ENCODE measurements at places on chromosomes 5 and 9.

GRCh38 chr9:9563817-9564216 lies 1049.0 kb downstream of the PTPRD start:
- no peak for DNase-seq

- peak; percentile 57 for DNase-seq
Measured at GRCh38 chr9:104835161-104835560, 71.2 kb downstream of the NIPSNAP3B start.

DNA sequence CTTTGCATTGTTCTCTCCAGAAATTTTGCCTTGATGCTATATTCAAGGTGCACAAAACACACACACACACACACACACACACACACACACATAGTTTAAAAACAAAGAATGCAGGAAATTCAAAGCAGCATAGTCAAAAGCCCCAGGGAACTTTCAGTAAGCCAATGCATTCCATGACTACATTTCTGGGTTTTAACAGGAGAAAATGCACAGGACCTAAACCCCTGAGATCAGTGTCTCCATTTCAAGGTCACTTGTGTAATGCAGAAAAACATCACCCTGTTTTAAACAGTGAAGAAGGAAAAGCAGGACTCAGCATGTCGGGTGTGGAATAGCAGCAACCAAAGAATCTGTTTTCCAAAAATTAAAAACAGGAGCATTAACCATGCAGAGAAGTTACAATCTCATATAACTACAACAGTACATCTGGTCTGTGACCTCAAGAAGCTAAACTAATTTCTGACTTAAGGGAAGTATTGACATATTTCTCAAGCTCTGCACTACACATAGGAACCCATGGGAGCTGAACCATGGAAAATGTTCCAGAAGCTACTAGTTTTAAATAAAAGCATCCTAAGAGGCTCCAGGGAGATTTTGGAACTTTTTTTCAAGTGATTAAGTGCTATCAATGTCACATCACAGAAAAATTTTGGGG lies 296.7 kb downstream of the HINT1 start:
- no peak for DNase-seq

DNA sequence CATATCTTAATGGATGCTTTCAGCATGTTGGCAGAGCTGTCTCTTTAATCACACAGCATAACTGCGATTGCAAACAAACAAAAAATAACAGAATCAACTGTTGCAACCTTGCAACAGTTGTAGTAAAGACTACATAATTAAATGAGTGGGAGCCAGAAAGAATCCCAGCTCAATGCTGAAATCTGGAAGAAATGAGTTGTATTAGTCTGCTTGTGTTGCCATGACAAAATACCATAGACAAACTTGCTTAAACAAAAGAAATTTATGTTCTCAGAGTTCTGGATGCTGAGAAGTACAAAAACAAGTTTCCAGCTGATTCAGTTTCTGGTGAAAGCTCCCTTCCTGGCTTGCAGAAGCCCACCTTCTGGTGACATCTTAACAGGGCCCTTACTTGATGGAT lies 260.9 kb upstream of the TUSC1 start:
- DNase-seq: no peak

DNA sequence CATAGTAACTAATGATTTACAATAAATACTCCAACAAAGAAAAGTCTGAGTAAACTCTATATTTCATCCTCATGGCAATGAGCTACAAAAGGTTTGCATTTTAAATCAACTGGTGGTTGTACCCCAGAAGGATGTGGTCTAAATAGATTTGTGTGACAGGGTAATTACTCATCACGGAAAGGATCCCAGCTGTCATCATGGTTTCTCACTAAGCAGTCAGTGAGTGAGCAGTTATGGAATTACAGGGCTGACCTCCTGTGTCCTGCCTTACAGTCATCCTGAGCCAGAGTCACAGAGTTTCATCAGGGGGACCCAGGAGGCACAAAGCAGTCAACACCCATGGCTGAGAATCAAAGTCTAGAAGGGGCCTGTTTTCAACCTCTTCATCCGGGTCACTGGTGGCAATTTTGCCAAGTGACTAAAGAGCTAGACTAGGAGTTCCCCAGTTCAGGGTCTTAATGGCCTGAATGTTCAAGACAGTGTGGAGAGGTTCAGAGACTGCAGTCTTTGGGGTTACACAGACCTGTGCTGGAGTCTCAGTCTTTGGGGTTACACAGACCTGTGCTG lies 210.7 kb upstream of the SLC24A2 start:
- DNase-seq: no peak

DNA sequence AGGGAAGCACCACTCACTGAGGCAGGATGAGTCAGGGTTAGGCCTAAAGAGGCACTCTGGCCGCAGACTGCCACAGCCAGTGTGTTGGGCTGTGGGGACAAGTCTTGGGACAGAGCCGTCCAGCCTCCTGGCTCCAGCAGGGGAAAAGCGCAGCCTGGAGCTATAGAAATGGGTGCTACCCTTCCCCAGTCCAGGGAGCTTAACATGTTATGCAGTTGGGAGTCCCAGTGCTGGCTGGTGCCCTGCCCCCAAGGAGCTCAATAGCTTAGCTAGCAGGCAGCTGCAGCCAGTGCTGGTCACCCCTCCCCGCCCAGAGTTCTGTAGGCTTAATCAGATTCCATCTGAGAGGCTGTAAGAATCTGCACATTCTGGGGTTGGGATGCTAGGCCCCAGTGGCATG lies 399.6 kb upstream of the TUSC1 start:
- DNase-seq: no peak

DNA sequence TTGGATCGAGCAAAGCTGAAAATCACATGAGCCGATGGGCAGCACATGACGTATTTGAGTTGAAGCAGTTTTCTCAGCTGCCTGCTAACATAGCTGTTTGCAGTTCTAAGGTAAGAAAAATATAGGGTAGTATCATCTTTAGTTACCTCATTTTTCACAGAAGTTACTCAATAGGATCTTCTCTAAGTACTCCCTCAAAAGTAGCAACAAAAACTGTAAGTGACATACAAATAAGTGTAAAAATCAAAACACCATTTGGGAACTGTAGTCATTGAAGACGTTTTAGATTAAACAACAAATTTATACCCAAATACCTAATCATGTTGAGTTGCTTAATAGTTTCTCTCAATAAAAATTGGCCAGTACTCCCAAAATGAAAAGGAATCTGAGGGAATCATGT lies 102.6 kb downstream of the ERCC6L2 start:
- DNase-seq: no peak

DNA sequence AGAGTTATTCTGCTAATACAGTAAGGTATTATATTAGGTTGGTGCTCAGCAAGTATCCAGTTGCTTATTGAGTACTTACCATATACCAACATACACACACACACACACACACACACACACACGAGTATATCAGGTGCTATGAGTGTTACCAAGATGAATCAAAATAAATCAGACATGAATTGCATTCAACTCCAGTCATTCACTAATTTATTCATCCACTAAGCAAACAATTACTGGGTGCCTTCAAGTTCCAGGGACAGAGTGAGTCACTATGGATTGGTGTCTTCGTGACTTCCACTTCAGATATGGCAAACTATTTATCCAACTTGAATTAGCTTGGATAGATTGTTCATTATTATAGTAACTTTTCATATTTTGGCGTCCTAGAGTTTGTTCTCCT lies 140.7 kb upstream of the SLC44A1 start:
- no peak for DNase-seq

GRCh38 chr9:94054716-94055115 lies 29.5 kb upstream of the PTPDC1 start:
- DNase-seq: no peak

DNA sequence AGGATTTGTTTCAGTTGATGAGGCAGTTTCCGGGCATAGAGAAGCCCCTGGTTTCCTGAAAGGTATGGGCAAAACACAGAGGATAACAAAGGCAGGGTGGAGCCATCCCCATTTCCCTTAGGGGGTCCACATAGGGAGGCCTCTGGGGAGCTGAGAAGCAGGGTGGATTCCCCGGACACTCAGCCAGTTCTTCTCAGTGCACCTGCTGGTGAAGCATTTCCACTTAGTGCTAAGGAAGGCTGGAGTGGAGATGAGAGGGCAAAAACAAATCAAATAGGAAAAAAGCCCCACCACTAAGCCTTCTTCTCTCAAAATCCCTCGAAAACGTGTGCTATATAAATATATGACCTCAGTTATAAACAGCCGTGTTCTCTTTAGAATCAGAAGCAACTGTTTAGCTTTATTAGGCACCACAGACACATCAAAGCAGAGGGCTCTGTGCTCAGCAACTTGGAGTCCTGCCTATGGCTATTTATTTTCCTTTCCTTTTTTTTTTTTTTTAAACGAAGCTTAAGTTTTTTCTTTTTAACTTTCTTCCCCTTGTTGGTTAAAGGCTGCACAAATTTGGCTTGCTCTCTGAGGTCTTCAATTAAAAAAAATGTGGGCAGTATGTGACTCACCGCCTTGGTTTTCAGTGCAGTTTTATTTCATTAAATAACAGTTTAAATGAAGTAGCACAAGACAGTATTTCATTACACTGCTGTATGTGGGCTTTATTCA lies 67.7 kb downstream of the PRDM6 start:
- no peak for DNase-seq

DNA sequence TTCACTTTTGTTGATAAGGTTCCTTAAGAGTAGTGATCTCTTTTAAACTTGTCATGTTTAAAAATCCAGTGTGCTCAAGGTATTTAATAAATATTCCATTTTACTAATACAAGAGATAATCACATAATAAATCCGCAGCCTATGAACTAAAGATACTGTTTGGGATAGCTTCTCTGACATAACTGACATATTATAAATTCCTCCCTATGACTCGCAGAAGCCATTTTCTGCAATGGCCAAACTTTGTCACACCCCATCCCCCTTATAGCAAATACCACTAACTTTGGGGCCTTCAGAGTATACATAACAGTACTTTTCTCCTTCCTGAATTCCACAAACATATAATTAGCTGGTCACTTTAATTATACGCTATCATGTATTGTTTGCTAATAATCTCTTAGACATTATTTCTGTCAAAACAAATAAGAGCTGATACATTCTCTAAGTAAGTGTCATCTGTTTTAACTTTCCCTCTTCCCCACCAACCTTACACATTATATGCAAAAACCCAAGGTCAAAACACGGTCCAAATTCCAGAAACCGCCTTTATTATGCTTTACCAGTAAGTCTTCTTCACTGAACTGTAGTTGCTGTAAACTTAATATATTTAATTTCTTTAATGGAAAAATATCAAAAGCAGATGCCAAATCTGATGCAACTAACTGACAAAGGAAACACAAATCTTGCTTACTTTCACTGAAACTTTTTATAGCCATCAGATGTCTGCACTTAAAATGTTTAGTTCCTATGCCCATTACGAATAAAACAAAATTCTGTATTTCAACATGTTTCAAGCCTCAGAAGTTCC lies 971 bp downstream of the TMEM267 start:
- no peak for DNase-seq

GRCh38 chr5:10543585-10544040 lies 20.3 kb upstream of the ANKRD33B start:
- peak; percentile 57 for DNase-seq

DNA sequence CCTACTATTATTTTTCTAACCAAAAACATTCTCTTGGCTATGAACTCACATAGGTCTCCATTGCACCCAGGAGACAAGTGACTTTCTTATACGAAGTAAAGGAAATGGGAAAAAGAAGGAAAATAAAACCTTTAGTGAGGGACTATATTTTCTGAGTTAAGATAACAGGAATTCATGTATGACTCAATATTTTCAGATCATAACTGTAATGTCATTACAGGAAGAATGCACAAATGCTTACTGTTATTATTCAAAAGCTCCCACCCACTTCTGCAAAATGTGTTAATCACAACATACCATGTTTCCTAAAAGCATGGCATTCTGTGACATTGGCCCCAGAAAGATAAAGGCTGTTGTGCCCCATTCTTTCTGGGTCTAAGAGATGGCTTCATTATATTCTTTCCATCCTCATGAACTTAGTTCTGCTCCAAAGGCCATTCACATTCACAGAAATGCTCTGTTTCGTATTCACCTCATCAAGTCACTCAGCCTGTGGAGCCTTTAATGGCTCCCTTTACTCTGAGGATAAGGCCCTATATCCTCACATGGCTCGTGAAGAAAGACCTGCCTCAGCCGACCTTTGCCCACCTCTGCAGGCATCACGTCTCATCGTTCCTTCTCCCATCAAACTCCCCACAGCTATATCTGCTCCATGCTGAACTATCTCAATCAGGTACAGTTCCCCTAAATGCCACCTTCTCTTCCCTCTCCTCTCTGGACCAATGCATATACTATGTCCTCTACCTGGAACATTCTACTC lies 77.0 kb downstream of the ABCA1 start:
- no peak for DNase-seq

- no peak for DNase-seq
Measured at GRCh38 chr5:154947778-154948177, 6.9 kb downstream of the MRPL22 start.

DNA sequence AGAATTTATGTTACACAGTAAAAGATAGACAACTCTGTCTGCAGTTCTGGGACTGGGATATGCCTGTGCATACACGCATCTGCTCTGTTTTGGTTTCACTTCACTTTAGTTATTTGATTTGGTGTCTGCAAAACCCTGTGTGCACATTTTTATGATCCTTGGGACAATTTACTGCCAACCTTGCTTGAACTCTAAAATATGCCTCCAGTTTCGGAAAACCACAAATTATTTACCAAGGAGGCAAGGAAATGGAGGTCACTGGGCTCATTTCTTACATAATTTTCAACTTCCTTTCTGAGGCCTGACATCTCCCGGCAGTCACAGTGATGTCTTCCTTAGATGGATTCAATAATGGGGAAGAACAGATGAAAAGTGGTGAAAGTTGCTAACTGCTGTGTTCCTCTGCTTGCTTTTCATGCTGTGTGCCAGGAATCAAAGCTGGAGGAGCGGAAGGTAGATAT lies 61.2 kb upstream of the TAF11L2 start:
- DNase-seq: peak; percentile 67

DNA sequence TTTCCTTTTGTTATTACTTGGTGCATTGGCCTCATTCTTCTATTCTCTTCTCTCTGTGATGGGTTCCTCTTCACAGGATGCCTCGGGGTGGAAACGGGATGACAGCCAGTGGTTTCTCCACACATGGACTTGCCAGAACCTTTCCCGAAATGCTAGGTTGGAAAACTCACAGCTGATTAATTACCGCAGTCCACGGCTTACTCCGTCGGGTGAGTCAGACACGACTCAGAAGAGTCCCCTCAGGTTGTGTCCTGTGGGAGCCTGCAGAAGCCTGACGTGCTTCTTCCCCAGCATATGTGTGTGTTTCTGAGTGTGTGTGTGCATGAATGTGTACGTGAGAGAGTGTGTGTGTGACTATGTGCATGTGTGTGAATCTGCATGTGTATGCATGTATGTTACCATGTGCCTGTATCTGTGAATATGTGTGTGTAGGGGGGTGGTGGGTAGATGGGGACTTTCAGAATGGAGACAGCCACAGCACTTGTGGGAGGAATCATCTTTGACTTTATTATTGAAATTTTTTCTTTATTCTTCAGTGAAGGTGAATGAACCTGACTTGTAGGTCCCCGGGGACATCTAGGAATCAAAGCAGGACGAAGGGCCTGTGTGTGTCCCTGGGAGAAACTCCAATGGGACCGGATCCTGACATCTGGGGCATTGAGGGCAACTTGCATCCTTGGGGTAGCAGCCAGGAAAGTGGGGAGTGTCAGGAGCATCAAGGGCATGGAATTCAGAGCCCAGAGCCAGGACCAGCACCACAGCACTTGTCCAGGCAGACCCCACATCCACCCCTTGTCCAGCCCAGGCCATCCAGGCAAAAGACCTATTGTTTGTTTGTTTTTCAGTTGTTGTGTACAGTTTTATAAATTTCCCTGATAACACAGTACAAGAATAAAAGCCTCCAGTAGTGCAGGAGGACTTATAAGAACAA lies 21.9 kb upstream of the MED10 start:
- DNase-seq: no peak

Measured in AML-193 (cell line).